ENCODE measurements at places on chromosomes 1 and 21. TPM values are rescaled to one million over a fixed set of nuclear protein-coding genes. Genes with fewer than 3 reads are reported as not detected.

GRCh38 chr1:94660994-94661393 lies 119.4 kb upstream of the F3 start:
- no peak for DNase-seq

Gene FALEC
- not detected for total RNA-seq

Gene ROR1
- 2.1 TPM for total RNA-seq

DNA sequence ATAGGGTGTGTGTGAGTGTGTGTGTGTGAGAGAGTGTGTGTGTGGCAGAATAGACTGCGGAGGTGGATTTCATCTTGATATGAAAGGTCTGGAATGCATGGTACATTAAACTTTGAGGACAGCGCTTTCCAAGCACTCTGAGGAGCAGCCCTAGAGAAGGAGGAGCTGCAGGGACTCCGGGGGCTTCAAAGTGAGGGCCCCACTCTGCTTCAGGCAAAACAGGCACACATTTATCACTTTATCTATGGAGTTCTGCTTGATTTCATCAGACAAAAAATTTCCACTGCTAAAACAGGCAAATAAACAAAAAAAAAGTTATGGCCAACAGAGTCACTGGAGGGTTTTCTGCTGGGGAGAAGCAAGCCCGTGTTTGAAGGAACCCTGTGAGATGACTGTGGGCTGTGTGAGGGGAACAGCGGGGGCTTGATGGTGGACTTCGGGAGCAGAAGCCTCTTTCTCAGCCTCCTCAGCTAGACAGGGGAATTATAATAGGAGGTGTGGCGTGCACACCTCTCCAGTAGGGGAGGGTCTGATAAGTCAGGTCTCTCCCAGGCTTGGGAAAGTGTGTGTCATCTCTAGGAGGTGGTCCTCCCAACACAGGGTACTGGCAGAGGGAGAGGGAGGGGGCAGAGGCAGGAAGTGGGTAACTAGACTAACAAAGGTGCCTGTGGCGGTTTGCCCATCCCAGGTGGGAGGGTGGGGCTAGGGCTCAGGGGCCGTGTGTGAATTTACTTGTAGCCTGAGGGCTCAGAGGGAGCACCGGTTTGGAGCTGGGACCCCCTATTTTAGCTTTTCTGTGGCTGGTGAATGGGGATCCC lies 18.3 kb upstream of the HDAC1 start:
- no peak for DNase-seq

Gene CYP2J2
- total RNA-seq, result 55.7 TPM

- no peak for DNase-seq
Observed at GRCh38 chr1:79150576-79150975, 144.0 kb upstream of the ADGRL4 start.

DNA sequence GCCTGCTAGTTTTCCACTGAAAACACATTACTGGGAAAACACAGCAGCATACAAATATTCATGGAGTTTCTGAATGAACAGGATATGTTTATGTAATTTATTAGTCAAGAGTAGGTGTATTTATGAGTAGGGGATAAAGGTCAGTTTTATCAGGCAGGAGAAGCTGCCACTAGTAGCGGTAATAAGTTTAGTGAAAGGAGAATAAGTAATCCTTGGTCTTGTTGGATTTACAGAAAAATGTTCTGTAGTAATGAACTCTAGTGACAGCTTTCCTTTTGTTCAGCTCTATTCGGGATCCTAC lies 1.2 kb downstream of the MAST2 start:
- DNase-seq, result no peak

Gene FAM229A
- total RNA-seq, result 1.9 TPM

- DNase-seq, result no peak
Observed at GRCh38 chr1:228650946-228651345, 84.3 kb upstream of the RHOU start.

DNA sequence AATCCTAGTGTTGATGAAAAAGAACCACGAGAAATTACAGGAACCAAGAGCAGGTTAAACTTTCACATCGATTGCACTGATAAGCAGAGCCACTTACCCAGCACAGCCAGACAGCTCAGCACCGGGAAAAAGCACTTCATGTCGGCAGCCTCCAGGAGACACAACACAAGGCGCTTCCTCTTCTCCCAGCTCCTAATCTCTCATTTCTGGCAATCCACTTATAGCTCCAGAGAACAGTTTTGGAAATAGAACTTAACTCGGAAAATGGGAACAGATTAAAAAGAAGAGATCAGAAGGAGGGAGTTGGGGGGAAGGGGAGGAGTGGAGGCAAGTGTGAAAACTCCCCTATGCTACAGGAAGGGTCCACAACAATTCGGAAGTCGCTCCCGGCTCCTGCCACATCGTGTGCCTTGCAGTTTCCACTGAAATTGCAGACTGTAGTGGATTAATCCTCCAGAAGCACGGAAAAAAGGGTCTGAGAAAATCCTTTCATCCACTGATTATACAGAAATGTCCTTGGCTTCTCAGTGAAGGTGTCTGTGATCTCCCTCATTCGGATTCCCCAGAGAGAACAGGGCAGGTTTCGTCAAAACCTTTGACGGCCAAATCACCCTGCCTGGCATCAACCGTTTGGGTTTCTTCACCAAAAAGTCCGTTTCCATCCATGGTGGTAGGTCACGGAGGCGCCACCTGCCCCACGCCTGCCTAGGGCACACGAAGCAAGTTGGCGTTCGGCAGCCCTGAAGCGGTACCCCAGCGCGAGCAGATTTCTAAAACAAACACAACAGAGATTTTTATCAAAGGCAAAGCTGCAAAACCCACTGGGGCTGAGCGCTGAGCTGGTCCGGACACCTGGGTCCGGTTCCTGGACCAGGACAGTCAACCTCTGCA lies 1.1 kb downstream of the IGSF3 start:
- no peak for DNase-seq

Gene COL16A1
- total RNA-seq, result 8.8 TPM

- DNase-seq, result no peak
Observed at GRCh38 chr1:112060261-112060660, 70.8 kb upstream of the KCND3 start.

Gene PAPPA2
- total RNA-seq, result 0.06 TPM

Gene LCE3E
- total RNA-seq, result not detected

- peak; percentile 90 for DNase-seq
Observed at GRCh38 chr21:45643021-45643980, at the start of gene PCBP3. PCBP3 (plus strand) TSS chr21:45643725; CDS start chr21:45850086, 206,361 bp downstream.

DNA sequence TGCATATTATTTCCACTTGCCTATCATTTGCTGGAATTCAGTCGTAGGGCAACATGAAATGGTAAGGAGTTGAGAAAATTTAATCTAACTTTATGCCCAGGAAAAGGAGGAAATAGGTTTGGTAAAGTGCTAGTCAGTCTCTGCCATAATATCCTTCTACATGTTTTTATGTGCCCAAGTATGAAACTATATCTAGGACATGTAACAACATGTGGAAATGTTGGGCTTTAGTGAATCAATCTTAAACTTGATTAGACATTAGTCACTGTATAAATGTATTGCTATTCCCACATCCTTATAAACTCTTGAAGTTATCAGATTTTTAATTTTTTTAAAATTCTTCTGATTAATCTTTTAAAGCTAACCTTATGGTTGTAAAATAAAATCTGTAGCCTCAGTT lies 204.7 kb upstream of the ZRANB2 start:
- DNase-seq, result no peak

Gene GPX7
- 10.8 TPM for total RNA-seq

- DNase-seq, result no peak
Observed at GRCh38 chr1:214840356-214840755, 237.4 kb downstream of the CENPF start.

GRCh38 chr1:99855914-99856450 lies 5.8 kb downstream of the AGL start:
- no peak for DNase-seq

Gene FCRL1
- total RNA-seq, result 0.40 TPM

- DNase-seq, result no peak
Observed at GRCh38 chr1:10048601-10049000, 15.8 kb downstream of the UBE4B start.

DNA sequence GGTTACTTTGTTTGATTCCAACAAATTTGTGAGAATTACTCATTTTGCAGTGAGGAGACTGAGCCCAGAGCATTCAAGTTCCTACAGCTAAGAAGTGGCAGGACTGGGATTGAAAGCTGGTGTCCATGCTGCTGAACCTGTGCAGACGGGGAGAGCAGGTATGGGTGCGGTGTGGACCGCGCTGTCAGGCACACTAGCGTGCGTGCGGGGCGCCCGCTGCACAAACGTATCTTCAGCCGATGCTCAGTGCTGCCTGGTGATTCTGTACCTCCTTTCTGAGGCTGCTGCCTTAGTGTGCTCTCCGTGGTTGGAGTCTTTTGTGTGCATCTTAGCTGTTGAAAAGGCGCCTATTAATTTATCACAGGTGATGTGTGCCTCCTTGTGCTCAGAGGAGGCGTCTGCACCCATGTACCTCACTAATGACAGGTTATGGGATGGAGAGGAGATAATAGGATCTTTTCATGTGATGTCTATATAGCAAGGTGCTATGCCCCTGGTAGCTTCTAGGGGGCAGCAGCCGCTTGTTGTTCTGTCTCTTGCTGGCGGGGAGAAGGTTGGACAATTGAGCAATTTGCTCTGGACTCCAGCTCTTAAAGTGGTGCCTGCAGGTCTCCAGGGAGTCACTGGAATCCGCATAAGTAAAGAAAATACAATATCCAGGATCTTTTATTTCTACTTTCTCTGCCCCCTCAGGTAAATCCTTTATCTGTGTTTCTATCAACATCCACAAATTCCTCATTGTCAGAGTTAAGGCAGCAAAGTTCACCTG lies 32.5 kb downstream of the PEX14 start:
- peak; percentile 61 for DNase-seq

DNA sequence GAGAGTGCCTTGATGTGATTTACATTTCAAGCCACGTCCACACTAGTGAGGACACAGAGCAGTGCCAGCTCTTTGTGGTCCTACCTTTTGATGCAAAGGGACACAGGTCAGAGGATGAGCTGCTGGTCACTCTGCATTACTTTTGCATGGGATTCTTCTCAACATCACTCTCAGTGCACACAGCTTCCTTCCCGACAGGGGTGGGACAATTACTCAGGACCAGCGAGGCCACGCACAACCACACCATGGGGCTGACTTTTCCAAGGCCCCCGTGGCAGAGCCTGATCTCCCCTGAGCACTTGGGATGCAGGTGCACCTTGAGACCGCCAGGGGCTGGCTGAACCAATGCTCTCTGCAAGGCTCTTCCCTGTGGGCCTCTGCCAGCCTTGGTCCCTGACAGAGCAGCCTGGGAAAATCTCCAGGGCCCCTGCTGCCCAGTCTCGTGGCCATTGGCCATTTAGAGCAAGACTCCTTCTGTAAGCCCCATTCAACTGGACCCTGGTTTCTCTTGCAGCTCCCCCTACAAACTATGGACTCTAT lies 13.2 kb upstream of the PRAMEF12 start:
- no peak for DNase-seq

DNA sequence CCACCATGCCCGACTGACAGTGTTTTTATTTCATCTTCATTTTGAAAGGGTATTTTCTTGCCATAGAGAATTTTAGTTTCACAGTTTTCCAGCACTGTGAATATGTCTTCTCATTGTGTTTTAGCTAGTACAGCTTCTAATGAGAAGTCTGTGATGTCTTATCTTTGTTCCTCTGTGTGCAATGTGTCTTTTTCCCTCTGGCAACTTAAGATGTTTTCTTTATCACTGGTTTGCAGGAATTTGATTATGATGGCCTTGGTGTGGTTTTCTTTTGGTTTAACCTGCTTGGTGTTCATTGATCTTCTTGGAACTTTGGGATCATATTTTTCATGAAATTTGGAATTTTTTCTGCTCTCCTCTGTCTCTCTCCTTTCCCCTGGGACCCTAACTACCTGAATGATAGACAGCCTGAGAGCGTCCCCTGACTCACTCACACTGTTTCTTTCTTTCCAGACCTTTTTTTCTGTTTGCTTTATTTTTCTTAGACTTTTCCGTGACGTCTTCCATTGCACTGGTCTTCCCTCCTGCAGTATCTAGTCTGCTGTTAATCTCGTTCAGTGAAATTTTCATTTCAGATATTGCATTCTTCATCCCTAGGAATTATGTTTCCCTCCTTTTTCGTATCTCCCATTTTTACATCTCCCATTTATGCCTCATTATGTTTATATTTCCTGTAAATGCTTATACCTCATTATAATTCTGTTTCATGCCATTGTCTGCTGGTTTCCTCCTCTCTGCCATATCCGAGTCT lies 48.5 kb downstream of the PDE9A start:
- no peak for DNase-seq

DNA sequence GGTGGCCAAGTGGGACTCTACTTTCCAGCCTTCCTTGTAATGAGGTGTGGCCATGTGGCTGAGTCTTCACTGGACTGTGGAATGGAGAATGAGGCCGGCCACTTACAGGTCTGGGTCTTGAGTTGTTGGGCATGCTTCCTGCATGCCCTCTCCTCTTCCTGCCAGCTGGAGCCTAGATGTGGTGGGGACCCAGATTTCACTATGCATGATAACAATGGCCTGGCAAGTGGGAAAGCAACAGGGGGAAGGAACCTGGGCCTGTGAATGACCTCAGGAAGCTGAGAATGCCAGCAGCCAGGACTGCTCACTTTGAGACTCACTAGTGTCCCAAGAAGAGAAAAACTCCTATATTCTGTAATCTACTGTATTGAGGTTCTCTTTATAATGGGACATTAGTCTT lies 8.5 kb upstream of the SLC26A9 start:
- no peak for DNase-seq

All from psoas muscle (tissue), 8 donors.